ENCODE measurements at places on chromosomes 5 and 9. TPM values are rescaled to one million over a fixed set of nuclear protein-coding genes. Genes with fewer than 3 reads are reported as not detected.
A peak's percentile ranks its signal among the peaks of the same experiment; 100 is the strongest.

Gene ZNF79
- total RNA-seq, result 5.3 TPM

Gene HSPA5
- 47.6 TPM for total RNA-seq

Gene PCDHB15
- not detected for total RNA-seq

Gene ZNF354C
- 0.07 TPM for total RNA-seq

Gene SPATA31A3
- not detected for total RNA-seq

Gene FBXL7
- 8.4 TPM for total RNA-seq

Gene IFNB1
- total RNA-seq, result not detected

Gene KIF4B
- total RNA-seq, result 0.03 TPM

Gene ORM2
- total RNA-seq, result 2.2 TPM

Gene CER1
- total RNA-seq, result 1,033 TPM

Gene GMCL2
- total RNA-seq, result not detected

Gene ARSI
- total RNA-seq, result 3.6 TPM

Gene EFCAB9
- total RNA-seq, result not detected

GRCh38 chr9:109118808-109119438 lies 824 bp downstream of the TMEM245 start:
- DNase-seq, result peak; percentile 63

GRCh38 chr5:76983468-76983867 lies 30.6 kb downstream of the CRHBP start:
- no peak for DNase-seq

DNA sequence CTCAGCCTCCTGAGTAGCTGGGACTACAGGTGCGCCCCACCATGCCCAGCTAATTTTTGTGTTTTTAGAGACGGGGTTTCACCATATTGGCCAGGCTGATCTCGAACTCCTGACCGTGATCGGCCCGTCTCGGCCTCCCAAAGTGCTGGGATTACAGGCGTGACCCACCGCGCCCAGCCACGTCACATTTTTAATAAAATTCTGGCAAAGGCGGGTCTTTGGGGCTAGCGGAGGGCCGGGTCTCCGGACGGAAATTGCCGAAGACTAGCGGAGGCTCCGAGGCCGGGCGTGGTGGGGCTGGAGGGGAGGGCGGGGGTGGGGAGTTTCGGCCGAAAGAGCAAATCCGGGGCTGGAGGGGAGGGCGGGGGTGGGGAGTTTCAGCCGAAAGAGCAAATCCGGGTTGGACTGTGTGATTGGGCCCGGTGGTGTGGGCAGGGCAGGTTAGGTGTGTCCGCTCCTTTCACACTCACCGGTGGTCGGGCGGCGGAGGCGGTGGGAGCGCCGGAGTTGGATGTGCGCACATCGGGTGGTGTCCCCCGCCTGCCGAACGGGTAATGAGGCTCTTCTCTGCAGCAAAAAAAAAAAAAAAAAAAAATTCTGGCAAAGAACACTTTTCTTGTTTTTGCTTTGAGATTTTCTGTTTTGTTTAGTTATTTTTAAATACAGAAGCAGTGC lies 27.1 kb downstream of the RUFY1 start:
- DNase-seq, result peak; percentile 69

DNA sequence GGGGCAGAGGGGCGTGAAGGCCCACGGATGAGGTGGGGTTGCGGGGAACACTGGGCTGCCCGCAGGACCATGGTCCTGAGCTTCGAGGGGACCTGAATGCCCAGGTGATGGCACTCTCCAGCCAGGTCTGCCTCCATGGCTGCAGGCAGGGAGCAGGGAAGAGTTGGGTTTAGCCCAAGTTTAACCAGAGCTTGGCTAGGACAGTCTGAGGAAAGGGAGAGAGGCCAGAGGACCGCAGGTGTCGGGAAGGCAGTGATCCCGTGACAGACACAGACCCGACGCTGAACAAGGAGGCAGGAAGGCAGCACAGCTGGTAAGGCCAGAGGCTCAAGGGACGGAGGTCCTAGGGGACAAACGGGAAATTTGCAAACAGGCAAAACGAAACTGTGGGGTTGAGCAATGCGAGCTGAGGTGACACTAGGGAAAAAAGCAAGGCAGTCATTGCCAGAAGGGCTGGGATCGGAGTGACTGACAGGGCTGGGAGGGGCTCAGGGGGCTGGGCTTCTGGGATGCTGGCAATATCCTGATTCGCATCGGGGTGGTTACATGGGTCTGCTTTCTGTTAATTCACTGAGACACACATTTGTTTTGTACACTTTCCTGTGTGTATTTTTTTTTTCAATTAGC lies 25.0 kb downstream of the ARPC5L start:
- DNase-seq, result peak; percentile 63

DNA sequence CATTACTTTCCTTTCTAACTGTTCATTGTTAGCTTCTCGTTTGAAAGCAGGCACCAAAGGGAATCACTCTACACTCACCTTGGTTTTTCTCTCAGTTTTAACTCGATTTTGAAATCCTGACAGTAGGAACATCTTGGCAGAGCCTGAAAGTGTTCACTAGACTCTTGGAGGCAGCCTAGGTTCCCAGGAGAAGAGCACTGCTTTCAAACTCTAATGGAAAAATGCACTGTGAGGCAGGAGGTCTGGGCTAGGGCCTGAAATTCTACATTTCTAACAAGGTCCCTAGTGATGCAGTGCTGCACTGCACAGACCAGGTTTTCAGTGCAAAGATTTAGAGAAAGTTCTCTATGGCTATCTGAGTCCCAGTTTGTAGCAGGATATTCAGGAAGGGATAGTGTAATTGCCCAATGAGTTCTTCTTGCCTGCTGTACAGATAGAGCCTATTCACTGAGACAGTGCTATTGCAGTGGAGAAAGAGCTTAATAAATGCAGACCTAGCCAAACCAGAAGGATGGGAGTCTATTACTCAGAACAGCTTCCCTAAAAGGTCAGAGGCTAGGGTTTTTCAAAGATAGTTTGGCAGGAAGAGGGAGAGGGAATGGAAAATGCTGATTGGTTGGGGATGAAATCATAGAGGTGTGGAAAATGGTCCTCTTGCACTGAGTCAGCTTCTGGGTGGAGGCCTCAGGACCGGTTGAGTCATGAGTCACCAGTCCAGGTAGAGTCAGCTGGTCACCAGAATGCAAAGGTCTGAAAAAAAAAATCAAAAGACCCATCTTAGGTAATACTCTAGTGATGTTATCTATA lies 153.9 kb downstream of the GPBP1 start:
- no peak for DNase-seq

- no peak for DNase-seq
These were observed 73.2 kb downstream of the ACER2 start for GRCh38 chr9:19481971-19482404.

DNA sequence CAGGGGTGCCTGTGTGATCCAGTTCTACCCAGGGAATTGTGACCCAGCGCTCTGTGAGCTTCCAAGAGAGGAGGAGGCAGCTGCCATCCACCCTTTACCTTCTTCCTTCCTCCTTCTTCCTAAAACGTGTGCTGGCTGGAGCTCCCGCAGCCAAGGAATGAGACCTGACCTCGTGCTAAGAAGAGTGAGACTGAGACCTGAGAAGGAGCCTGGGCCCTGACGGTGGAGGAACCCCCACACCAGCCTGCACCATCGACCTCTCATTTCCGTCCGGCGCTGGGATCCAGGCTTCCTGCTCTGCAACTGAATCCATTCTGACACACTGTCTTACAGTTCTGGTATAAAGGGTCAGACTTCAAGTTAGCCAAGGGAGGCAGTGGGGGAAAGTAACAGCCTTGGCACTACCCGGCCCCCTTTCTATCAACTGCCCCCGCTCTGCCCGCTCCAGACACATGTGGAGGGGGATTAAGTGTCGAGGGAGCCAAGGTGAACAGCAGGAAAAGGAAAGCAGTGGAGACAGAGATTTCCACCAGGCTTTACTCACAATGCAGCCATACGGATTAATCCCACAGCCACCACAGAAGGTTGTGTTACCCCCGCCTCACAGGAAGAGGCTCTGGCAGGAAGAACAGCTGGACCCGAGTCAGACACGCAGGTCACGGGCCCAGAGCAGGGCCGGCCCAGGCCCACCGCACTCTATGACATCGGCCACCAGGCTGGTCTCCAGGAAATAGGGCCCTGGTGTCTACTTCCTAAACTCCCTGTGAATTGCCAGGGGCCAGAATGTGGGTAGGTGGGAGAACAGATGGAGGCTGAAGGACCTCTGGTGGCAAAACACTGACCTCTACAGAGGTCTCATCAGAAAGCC lies 15.8 kb downstream of the MGAT1 start:
- DNase-seq, result peak; percentile 46

- no peak for DNase-seq
These were observed 1032.7 kb downstream of the NR2F1-AS1 start for GRCh38 chr5:92548346-92548745.

GRCh38 chr9:117046666-117047327 lies 359.7 kb downstream of the TRIM32 start:
- DNase-seq, result no peak

DNA sequence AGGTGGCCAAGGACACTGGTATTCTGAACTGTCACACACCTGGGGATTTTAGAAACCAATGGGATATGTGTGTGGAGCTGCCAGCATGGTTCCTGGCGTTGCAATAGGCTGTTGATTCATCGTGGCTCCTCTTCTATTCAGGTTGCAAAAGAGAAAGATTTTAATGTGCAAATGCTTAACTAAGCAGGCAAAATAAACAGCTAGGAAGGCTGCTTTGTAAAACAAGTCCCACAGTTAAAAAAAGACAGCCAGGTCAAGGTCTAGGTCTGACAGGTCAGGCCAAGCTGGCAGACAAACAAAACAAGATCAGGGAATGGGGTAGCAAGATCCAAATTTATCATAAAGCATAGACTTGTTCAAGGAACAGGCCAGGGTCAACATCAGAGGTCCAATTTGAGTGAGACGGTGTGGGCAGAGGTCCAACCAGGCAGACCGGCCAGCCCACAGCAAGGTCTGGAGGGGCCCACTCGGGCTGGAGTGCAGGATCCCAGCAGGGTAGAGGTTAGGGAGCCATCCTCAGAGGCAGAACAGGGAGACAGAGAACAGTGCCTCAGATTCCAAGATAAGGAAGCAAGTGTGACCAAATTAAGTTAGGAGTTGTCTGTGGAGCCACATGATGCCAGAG lies 45.6 kb downstream of the SUB1 start:
- DNase-seq, result no peak

GRCh38 chr5:35990941-35991611 lies at the start of gene UGT3A1:
UGT3A1 (minus strand) TSS chr5:35991390; CDS start chr5:35991240, 150 bp downstream.
- peak; percentile 81 for DNase-seq

- DNase-seq, result no peak
These were observed 135.6 kb upstream of the SMARCA2 start for GRCh38 chr9:1879501-1879900.

DNA sequence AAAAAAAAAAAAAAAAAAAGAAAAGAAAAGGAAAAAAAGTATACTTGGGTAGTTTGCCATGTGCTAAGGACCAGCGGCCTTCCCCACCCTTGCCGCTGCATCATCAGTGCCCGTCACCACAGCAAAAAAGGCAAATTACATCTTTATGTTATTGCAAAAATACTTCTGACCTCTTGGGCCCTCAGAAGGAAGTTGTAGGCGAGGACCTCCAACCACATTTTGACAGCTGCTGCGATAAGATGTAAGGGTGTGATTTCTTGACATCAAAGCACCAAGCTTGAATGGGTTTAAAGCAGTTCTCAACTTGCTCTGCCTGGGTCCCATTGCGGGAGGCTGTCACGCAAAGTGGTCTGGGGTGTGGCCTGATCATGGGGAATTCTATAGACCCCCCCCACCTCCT lies 39.2 kb downstream of the DMRT1 start:
- DNase-seq, result no peak

GRCh38 chr9:132877824-132878694 lies at the start of gene AK8:
AK8 (minus strand) TSS chr9:132878284; CDS start chr9:132878255, 29 bp downstream.
- DNase-seq, result peak; percentile 98

DNA sequence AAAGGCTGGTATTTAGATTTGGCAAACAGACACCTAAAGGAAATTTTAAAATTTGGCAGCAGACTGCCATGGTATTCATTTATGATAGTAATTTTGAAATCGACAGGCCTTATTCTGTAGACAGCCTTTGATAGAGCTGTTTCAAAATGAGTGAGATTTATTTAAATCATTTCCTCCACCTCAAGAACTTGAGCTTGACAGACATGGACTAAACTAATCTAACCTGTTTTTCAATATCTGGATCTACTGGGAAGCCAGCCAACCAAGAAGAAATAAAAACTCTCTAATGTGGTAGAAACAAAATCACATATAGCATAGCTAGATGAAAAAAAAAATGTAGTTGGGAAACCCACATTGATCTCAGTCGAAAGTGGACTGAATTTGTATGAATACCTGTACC lies 56.9 kb upstream of the RASA1 start:
- no peak for DNase-seq

Data from H7 (cell line).